ENCODE measurements at places on chromosomes 7 and 10. TPM values are rescaled to one million over a fixed set of nuclear protein-coding genes. Genes with fewer than 3 reads are reported as not detected.
A peak's percentile ranks its signal among the peaks of the same experiment; 100 is the strongest.

TAS2R4 gene
- 0.20 TPM for total RNA-seq

ZNF804B gene
- not detected for total RNA-seq

MPP7 gene
- 15.3 TPM for total RNA-seq

PPP1R17 gene
- not detected for total RNA-seq

PALS2 gene
- 8.3 TPM for total RNA-seq

CPXM2 gene
- total RNA-seq, result 4.1 TPM

OR2A5 gene
- total RNA-seq, result not detected

MUC3A gene
- 0.57 TPM for total RNA-seq

OPALIN gene
- total RNA-seq, result not detected

TLX1 gene
- total RNA-seq, result not detected

CPVL gene
- total RNA-seq, result 72.6 TPM

ARL4A gene
- 14.3 TPM for total RNA-seq

TAF5 gene
- 2.8 TPM for total RNA-seq

IL6 gene
- 1.2 TPM for total RNA-seq

ACTR3C gene
- 4.0 TPM for total RNA-seq

GRCh38 chr10:15813415-15813814 lies 46.9 kb downstream of the MINDY3 start:
- DNase-seq, result no peak

DNA sequence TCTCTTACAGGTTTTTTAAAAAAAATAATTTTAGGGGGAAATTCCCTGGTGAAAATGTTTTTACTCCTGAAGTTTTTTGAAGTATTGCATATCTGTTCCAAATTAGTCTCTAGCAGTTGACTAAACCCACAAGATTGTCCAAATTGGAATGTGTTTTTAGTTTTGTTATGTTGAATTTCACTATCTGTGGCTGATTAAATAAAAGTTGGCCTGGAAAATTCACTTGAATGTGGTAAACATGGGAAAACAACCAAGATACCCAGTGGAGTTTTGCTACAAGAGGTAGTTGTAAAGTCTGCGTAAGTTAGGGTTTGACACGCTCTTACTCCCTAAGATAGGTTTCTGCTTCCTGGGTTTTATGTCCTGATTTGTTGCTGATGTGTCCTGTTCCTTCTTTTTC lies 3.3 kb downstream of the TSGA13 start:
- DNase-seq, result no peak

DNA sequence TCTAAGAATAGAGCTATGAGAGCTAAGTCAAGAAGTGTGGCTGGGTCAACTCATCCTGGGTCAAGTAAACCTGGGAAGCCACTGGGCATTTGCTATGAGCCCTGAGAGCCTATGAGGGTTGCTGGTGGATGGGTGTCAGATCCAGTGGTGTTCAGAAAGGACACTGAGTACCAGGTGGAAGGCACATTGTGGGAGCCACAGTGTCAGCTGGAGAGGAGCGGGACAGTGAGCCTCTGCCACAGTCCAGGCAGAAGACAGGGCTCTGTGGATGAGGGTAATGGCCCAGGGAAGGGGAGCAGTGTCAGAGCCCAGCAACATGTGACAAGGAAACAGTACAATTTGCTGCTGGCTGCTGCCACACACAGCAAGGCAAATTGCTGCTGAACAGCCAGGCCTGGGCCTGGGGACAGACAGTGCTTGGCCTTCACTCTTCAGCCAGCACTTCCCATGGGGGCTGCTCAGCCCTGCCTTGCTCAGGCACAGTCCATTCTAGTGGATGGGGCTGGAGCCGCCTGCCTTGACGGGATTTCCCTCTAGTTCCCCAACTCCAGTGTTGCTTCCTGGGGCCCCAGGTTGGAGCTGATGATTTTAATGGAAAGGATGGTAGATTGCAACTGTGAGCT lies 90.9 kb upstream of the CHST15 start:
- no peak for DNase-seq

GRCh38 chr10:27685681-27686080 lies 59.9 kb downstream of the MKX start:
- DNase-seq, result no peak

DNA sequence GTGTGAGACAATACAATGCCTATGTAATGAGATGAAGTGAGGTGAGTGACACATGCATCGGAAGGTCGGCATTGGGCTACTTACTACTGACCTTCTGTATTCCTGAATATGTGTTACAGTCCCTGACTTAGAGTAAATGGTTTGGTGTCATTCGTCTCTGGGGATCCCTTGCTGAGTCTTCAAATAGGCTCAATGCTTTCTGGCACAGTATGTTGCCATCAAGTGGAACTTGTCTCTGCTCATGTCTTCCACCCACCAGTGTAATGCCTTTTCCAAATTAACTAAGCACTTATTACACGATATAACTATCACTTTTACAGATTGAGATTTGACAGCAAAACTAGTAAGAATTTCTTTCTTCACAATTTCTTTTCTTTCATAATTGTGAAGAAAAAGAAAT lies 10.9 kb downstream of the CUL2 start:
- no peak for DNase-seq

DNA sequence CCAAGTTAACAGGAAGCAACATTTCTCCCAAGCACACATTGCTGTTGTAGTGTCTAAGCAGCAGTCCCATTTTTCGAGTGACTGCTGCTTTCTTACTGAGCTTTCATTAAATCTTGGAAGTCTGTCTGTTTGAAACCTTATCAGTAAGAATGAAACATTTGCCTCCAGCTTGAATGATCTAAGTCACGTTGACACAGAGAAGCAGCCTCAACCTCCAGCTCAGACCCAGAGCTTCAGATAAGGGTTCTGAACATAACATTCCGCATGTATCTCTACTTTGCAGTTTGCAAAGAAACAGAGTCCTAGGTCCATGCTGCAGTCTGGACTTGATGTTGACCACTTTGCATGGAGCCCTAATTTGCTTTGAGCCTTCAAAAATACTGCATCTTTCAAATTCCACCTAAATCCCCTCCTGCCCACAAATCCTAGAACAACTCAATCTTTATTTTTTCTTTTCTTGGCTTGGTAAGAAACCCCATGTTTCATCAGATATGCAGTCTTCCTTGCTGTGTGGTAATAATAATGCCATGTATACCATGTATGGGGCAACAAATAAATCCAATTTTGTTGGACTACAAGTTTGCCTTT lies 698.7 kb upstream of the IGFBP3 start:
- no peak for DNase-seq

DNA sequence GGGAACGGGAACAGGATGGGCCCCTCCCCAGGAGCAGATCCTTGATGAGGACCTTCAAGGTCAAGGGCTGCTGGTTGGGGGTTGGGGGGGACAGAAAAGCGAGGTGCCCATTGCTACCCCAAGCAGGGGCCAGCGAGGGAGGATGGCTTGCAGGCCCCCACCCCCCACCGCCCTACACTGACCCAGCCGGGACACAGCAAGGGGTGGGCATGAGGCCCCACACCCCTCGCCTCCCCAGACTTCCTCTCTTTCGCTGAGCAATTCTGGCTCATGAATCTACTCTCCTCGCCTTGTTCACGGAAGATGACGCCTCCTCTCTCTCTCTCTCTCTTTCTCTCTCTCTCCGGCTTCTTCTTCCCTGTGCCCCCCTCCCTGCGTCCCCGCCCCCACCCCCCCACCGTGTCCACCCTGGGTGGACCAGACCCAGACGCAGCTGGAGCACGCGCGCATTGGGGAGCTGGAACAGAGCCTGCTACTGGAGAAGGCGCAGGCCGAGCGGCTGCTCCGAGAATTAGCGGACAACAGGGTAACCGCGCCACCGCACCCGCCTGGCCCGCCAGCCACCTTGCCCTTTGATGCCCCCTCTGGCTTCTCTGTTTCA lies 81.1 kb upstream of the GTF2IRD1 start:
- peak; percentile 67 for DNase-seq

- DNase-seq, result no peak
Observed at GRCh38 chr10:69344591-69345252, 66.4 kb downstream of the HK1 start.

- DNase-seq, result no peak
Observed at GRCh38 chr10:131062621-131063260, 248.8 kb downstream of the TCERG1L start.

DNA sequence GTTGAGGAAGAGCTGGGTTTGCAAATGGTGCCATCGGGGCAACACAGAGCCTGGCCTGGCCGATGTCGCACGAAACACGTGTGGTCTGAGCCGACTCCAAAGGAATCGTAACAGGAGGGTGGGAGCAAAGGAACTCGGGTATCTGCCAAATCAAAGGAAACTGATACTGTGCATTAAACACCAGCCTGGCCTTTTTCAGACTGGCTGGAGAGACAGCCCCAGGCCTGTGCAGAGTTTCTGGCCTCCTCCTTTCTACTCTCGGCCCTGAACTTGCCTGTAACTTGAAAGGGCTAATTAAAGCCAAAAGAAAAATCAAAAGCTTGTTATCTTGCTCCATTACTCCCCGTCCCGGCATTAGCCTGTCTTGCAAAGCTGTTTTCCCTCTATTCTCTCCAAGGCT lies 71.4 kb downstream of the PLXNA4 start:
- DNase-seq, result no peak

GRCh38 chr7:33066771-33067170 lies 4.2 kb upstream of the NT5C3A start:
- DNase-seq, result no peak

- peak; percentile 44 for DNase-seq
Observed at GRCh38 chr10:12484941-12485805, 135.8 kb downstream of the CAMK1D start.

DNA sequence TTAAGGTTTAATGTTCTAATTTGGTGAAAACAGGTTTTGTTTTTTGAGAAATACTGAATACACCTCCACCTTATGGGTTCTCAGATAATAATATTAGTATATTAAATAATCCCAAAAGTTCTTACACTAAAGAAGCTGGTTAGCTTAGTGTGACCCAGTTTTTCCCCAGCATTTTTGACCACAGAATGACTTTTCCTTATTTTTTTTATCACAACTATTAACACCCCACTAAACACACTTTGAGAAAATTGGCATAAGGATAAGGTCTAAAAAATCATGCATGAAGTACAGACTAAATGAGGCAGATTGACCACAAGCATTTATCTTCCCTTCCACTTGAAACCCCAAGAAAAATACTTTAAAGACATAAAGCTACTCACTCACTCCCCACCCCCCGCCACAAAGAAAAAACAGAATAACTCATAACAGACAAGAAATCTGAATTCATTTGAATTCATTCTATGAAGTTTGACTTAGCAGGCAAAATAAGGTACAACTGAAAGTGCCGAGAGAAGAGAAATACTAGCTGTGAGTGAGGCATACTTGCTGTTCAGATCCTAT lies 49.7 kb upstream of the WNT16 start:
- no peak for DNase-seq

DNA sequence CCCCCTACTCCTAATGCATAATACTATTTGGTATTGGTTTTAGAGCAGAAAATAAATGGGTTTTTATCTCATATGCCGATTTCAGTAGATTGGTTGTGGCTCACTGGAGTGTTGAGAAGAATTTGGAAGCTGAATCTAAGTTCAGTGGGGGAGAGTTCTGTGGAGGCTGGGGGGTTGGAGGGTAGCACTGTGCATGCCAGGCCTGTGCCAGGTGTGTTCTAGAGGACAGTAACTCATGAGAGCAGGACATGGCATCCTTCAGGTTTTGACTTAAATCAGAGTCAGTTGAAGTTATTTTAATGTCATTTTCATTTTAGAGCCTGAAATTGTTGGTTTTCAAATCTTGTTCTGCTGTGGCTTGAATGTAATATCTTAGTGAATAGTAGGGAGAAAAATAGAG lies 79.5 kb downstream of the EEPD1 start:
- DNase-seq, result no peak

DNA sequence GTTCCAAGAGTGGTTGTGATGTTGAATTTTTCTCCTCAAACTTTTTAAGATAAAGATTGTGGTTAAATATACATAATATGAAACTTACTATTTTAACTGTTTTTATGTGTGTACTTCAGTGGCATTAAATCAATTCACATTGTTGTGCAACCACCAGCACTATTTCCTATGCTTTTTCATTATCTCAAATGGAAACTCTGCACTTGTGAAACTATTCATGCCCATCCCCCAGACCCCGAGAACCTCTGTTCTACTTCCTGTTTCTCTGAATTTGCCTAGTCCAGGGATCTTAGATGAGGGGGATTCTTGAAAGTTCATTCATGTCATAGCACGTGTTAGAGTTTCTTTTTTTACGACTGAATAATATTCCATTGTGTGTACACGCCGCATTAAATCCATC lies 67.0 kb downstream of the WDR37 start:
- no peak for DNase-seq

- DNase-seq, result no peak
Observed at GRCh38 chr10:100737355-100738054, 7.9 kb upstream of the PAX2 start.

DNA sequence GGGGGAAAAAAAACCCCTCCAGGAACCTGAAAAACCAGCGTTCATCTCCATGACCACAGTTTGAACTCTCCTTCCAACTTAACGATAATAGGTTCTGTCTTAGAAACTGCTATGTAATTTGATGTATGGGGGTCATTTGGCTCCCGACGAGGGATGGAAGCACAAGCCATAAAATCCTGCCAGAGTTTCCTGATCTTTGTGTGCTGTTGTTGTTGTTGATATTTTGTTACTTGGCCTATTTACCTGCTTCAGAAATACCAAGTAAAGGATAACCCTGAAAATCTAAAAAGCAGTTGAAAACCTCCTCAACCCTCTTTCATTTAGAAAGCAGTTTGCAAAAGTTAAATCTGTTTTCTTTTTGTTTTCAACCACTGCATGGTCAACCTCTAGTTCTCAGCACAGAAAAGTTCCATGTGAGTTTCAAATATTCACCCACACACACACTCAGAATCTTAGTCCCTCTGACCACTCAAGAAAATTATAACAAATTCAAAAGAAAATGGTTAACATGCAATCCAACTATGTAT lies 9.3 kb upstream of the HOXA2 start:
- DNase-seq, result no peak

DNA sequence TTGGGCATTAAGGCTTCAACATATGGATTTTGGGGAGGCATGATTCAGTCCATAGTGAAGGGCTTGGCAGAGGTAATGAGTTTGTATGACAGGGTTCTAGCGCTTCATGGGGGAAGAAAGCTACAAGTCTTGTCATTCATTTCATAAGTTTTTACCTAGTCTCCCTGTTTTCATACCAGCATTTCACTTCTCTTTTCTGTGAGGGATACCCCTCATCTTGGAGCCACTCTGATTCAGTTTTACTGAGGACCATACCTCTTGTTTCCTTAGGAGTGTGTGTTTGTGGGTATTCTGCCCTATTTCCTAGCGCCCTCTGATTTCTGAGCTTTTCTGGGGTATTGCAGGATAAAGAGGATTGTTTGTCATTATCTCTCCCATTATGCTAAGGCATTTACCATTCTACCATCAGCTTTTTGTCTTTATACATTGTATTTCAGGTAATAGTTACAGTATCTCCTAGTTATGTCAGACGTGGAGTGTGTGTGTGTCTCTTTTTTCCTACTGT lies 6.8 kb downstream of the RSBN1L start:
- no peak for DNase-seq

DNA sequence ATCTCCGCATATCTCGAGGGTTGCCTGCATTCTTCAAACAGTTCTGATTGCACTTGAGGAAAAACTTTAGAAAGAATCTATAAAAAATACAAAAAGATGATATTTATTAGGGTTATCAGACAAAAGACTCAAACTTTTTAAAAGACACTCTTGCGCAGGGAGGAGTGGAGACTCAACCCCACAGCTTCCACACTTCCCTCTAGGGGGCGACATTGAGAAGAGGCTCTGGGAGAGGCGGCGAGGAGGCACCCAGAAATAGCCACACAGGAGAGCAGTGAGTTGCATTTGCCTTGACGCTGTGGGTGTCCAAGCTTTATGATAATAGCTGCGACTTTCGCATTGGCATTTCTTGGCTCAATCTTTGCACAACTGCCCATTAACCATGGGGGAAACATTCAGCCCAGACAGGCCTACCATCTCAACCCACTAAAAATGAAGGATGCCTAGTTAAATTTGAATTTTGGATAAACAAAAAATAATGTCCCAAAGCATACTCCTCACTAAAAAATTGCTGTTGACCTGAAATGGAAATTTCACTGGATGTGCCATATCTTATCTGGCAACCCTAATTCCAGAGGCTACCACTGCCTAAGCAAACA lies 86.2 kb downstream of the EBF3 start:
- DNase-seq, result no peak
